ENCODE measurements at places on chromosomes 2 and 18.

- no peak for DNase-seq
Observed at GRCh38 chr2:103459283-103459682, 697.5 kb downstream of the TMEM182 start.

- no peak for DNase-seq
Observed at GRCh38 chr2:25819597-25820039, 58.7 kb downstream of the ASXL2 start.

DNA sequence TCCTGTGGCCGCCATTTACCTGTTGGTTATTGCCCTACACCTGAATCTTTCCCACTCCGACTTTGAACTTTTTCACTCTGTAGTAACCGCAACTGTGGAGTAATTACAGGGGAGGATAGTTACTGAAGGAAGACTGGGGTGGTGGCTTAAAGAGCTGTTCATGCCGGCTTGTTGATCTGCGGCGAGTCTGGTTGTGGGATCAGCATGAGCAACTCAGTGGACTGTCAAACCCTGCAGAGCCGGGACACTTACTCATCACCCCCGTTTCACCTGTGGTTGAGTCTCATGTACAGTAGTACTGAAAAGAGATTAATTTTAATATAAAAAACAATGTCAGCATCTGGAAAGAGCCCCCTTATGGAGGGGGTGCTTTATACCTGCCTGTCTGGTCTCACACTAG lies 2.1 kb downstream of the ASB1 start:
- DNase-seq, result no peak

DNA sequence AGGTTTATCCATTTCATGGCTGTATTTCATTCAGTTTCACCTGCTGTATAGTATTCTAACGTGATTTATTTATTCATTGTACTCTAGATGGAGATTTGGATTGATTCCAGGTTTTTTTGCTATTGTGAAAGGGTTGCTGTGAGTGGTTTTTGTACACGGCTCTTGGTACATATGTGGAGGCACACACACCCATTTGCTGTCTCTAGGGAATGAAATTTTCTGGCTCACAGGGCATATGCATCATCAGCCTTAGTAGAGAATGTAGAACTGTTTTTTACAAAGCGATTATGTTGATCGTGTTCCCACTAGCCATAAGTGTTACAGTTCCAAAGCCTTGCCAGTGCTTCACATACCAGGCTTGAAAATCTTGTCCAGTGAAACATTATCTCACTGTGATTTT lies 5.1 kb downstream of the SPTBN1 start:
- DNase-seq, result no peak

GRCh38 chr2:239751679-239752355 lies 273.3 kb downstream of the NDUFA10 start:
- no peak for DNase-seq

DNA sequence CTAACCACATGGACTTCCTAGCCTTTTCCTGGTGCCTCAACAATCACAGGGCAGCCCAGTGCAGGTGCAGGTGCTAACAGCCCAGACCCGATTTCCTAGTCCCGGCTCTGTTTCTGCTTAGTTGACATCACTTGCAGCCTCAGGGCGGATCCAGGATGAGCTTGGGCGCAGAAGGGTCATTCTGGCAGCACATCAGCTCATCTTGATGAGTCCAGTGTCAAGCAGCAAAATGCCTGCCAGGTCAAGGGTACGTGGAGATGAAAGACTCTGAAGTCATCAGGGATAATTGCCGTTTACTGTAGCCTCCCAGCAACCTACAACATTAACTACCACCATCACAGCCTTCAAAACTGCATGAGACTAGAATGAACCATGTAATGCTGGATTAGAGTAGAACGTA lies 39.4 kb upstream of the EFHD1 start:
- no peak for DNase-seq

- DNase-seq, result no peak
Observed at GRCh38 chr2:174121175-174121574, 127.2 kb downstream of the OLA1 start.

GRCh38 chr2:62229082-62229605 lies 33.2 kb downstream of the B3GNT2 start:
- no peak for DNase-seq

- DNase-seq, result no peak
Observed at GRCh38 chr18:47724186-47724975, 206.1 kb downstream of the SMAD2 start.

- no peak for DNase-seq
Observed at GRCh38 chr18:24795129-24795528, 334.7 kb downstream of the HRH4 start.

GRCh38 chr2:154247503-154247902 lies 375.8 kb downstream of the GALNT13 start:
- DNase-seq, result no peak

DNA sequence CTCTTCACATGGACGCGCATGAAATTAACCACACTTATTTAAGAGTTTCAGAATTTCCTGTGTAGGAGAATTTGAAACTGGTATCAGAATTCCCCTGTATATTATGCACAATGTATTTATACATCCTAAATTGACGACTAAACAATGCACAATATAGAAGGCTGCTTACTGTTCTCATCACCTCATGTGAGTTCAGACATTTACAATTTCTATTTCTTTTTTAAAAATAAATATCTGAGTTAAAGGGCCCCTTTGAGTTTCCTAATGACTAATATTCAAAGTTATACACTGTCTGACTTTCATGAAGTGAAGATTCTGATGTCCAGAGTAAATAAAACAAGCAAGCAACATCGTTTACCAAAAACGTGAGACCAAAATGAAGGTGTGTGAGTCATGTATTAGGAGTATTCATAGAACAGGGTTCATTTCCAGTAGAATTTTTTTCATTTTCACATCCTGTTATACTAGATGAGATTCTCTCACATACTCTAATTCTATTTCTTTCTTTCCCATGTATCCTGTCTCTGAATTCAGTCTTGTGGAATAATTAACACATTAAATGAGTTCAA lies 406.2 kb downstream of the NUP35 start:
- no peak for DNase-seq

- DNase-seq, result no peak
Observed at GRCh38 chr2:196927376-196928225, 1.1 kb upstream of the PGAP1 start.

- DNase-seq, result no peak
Observed at GRCh38 chr2:85221067-85221691, 88.0 kb downstream of the TCF7L1 start.

- no peak for DNase-seq
Observed at GRCh38 chr2:11480859-11481258, 14.9 kb upstream of the E2F6 start.

DNA sequence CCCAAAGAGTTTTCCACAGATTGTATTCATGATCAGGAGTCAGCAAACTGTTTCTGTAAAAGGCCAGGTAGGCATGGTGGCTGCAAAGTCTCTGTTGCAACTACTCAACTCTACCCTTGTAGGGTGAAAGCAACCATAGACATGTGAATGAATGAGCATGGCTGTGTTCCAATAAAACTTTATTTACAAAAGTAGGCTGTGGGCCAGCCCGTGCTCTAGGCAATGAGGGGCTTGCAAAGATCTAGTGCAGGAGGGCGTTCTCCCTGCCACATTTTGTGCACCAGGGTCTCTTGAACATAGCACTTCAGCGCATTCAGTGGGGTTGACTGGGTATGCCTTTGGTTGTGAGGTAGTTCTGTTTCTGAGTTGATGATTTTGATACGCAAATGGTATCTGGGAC lies 85.8 kb downstream of the ST6GAL2 start:
- no peak for DNase-seq

DNA sequence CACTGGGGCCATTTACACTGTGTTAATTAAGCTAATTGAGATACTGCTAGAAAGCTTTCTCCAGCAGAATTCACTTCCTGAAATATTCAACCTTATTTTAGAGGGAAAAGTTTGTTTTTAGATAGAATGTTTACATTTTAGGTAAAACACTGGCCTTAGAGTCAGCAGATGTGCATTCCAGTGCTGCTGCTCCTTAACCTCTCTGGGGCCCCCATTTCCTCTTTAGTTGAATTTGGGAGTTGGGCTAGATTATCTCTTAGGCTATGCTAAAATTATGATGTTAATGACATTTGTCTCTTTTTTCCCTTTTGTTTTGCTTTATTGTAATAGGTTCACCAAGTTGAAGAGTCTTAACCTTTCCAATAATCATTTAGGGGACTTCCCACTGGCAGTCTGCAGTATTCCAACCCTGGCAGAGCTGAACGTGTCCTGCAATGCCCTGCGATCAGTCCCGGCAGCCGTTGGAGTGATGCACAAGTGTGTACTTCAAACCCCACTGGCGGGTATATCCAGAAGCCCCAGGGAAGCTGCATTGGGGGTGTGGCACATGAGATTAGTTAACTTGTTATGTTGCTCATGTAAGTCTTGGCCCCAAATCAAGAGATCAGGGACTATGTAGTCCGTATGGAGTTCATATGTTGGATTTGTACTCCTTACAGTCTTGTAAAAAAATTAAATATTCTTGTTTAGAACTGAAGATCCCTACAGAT lies 179.5 kb downstream of the PHLPP1 start:
- no peak for DNase-seq

DNA sequence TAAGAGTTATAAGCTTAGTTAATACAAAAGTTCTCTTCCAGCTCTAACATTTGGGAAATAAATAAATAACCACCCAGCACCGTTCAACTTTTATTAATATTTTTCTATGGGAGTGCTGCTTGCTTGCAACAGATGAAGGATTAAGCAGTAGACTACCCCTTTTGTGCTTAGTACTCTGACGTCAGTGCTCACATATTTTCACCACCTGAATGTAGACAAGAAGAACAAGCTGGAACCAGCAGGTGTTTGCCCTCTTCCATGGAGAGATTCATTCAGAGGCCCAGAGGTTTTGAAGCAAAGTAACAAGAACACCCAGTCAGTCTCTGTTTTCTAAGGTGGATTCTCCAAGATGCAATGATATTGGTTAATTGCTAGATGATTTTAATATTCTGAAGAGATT lies 307.1 kb upstream of the PIK3C3 start:
- DNase-seq, result no peak

DNA sequence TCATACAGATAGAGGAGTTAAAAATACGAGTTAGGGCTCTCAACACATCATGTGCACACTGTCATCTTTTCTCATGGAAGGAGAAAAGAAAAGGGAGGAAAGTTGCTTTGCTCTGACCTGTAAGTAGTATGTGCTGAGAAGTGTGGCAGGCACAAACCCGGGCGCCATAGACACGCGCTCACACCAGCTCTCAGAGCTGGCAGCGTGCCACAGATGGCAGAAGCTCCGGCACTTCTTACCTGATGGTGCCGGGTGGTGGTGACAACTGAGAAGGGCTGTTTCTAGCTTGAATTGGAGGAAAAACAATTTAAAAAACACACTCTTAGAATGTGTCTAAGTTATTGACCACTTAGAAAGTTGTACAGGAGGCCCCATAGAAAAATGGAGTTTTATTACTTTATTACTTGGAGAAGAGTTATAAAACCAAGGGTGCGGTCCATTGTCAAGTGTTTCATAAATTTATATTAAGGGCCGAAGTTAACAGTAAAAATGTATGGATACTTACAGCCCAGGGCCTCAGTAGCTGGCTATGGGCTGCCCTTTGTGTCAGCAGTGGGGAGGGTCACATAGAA lies 92.2 kb downstream of the DPP4 start:
- DNase-seq, result no peak

DNA sequence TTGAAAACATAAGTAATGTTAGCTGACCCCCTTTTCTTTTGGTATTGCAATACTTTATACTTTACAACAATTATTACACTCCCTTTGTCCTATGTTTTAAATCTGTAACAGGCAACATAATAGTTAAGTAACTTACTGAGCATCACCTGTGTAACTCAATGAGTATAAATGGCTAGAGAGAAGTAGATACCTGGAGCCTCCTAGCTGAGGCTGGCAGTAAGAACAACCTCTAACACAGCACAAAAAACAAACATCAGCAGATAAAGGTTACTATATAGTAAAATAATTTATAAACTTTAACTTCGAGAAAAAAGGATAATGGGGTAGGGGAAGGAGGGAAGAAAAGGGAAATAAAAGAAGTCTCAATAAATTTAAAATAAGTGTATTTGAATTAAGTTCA lies 73.1 kb upstream of the ST8SIA5 start:
- DNase-seq, result no peak

GRCh38 chr2:33530690-33531548 lies 54.5 kb downstream of the RASGRP3 start:
- DNase-seq, result no peak

GRCh38 chr2:160575368-160575767 lies 81.8 kb upstream of the RBMS1 start:
- DNase-seq, result no peak

GRCh38 chr2:106277426-106277825 lies 83.3 kb upstream of the UXS1 start:
- DNase-seq, result no peak

DNA sequence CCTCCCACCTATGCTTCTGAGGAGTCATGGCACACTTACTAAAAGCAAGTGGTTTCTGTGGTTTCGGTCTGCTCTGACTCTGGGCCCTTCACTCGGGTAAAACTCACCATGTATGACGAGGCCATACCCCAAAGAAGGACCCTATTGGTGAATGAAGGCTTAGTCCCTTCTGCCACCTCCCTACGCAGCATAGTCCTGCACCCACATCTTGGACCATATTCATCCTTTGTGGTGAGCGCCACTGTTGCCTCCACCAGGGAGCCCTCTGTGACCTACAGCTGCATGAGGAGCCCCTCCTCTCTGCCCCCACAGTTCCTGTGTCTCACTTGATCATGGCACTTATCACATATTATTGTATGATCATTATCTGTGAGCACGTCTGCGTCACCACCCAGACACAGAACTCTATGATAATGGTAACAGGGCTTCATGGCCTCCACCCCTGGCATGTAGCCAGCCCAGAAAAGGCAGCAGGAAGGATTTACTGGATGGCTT lies 113.3 kb downstream of the TFCP2L1 start:
- DNase-seq, result no peak

DNA sequence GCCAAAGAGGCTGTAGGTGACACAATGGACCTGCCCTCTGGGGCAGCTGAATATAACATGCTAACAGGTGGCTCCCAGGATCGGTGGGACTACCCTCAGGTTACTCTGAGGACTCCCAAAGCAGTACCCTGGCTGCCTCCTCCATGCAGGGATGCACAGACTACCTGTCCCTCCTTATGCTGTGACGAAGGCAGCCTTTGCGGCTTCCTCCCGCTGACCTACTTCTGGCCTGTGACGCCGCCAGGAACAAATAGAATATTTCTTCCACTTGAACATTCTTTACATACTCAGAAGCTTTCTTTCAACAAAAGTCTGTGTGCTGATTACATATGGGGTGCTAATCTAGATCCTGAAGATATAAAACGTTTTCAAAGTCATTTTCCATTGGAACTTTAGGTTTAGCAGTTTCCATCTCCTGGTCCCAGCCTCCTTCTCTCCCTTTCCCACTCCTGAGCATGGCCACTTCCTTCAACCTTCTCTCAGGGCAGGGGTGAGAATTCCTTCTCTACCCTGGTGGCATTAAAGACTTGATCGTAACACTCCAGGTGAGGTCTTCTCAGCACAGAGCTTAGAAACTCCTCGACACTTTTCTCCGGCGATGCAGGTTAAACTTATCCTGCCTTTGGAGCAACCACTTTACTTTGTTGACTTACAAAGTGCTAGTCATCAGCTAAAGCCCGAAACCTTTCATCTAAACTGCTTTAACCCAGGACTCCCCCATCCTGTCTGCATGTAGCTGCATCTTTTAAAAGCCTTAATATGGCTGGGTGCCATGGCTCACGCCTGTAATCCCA lies 58.9 kb upstream of the STK17B start:
- no peak for DNase-seq

- no peak for DNase-seq
Observed at GRCh38 chr18:79912409-79912991, 39.0 kb downstream of the SLC66A2 start.

GRCh38 chr18:11728249-11728648 lies 39.2 kb downstream of the GNAL start:
- no peak for DNase-seq

- DNase-seq, result no peak
Observed at GRCh38 chr2:28835781-28836180, 25.1 kb downstream of the SPDYA start.
